H1 (cell line): ENCODE measurements at places on chromosomes 1 and 21. TPM values are rescaled to one million over a fixed set of nuclear protein-coding genes. Genes with fewer than 3 reads are reported as not detected.

DNA sequence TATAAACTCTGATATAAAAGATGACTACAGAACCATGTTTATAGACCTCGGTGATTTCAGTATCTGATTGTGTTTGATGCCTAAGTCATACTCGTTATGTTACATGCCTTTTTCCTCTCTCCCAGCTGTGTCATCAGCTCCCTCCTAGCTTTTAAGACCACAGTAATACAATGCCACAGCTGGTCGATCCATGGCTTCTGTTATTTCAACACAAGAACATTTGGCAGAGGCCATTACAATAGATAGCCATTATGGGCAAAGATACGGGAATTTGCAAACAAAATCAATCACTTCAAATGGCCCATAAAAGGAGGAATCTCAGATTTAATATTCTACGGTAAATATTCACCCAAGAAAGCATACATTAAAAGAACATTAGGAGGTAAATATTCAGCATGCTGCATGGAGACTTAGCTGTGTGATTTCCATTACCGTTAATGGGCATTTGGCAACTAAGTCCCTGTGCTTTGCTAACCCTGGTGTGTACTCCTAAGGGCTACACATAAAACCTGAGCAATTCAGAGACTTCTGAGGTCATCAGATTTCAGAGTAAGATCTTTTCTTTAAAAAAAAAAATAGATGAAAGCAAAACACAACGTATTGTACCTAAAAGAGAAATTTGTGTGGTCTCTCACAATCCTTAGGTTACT lies 153.4 kb downstream of the PIGK start:
- DNase-seq, result no peak

- DNase-seq, result no peak
Observed at GRCh38 chr21:42566524-42567213, 53.0 kb downstream of the SLC37A1 start.

- DNase-seq, result no peak
Observed at GRCh38 chr1:69246710-69247109, 321.0 kb upstream of the LRRC7 start.

- DNase-seq, result no peak
Observed at GRCh38 chr1:238409932-238410331, 519.2 kb upstream of the ZP4 start.

DNA sequence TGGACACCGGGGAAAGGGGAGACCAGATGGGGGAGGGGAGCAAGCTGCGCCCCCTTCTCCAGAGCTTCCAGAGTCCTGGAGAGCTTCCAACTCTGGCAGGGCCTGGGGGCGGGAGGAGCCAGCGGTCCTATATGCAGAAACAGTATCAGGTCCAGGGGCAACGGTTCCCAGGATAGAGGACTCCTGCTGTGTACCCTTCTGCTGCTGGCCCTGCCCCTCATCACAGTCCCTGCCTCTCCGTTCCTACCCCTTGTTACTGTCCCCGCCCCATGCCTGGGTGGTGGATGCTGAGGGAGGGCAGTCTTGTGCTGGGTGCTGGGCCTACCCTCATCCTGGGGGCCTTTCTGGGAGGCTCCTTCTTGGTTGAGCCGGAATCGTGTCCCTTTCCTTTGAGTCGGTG lies 19.2 kb upstream of the PEX10 start:
- DNase-seq, result no peak

KRTAP19-3 gene
- not detected in 2 replicates for polyA plus RNA-seq

DNA sequence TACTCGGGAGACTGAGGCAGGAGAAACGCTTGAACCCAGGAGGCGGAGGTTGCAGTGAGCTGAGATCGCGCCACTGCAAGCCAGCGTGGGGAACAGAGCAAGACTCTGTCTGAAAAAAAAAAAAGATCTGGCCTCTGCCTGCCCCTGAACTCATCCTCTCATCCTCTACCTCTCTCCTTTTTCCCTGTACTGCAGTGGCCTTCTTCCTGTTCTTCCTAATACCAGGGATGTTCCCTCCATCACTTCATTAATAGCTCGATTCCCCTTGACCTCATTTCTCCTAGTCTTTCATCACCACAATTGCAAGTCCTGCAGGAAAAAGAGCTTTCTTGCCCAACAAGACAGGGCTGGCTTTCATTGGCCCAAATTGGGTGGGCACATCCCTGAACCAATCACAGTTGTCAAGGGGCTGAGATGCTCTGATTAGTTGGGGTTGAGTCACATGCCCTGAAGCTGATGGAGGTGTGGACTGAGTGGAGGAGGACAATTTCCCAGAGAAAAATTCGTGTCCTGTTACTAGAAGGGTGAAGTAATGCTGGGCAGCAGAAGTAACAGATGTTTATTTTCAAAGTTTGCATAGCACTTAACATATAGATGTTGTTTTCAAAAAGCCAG lies 86.8 kb upstream of the PUM1 start:
- DNase-seq, result no peak

DNA sequence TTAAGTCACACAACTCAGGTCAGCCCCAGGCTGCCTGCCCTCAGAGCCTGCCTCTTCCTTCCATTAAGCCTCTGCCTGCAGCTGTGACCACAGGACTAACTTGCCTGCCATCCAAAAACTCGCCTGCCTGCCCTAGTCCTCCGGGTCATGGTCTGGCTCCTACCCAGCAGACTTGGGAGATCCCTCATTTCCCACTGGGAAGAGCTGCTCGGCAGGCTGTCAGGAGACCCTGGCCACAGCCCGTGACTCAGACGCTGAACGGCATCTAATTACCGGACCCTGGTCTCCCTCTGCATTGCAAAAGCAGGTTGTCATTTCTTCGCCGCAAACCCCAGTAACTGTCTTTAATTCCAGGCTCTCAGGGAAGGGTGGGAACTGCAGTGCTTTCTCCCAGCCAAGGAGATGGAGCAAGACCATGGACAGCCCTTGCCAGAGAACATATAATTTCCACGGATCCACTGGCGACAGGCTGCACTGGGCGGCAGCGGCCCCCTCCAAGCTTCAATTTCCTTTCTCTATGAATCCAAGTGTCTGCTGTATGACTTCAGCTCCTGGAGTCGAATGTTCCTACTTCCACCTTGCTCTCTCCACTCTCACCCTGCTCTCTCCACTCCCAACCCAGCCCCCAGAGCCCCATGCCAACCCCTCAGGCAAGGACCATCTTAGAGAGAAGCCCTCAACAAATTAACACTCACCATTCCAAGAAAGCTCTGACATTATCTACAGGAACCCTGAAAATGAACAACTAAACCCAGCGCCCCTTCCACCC lies 20.4 kb downstream of the OLFML2B start:
- DNase-seq, result no peak

GRCh38 chr1:67793562-67793961 lies 39.7 kb downstream of the GNG12 start:
- no peak for DNase-seq

PPIAL4G gene
- polyA plus RNA-seq, result not detected in 2 replicates

GRCh38 chr1:204206121-204206520 lies 7.7 kb downstream of the GOLT1A start:
- DNase-seq, result no peak

GRCh38 chr1:154975409-154976059 lies 1.1 kb downstream of the CKS1B start:
- no peak for DNase-seq

GRCh38 chr1:41430582-41430981 lies 53.9 kb downstream of the EDN2 start:
- DNase-seq, result no peak

- DNase-seq, result no peak
Observed at GRCh38 chr1:212218911-212219310, 66.3 kb upstream of the PPP2R5A start.
